ENCODE measurements at places on chromosomes 6 and 20.

DNA sequence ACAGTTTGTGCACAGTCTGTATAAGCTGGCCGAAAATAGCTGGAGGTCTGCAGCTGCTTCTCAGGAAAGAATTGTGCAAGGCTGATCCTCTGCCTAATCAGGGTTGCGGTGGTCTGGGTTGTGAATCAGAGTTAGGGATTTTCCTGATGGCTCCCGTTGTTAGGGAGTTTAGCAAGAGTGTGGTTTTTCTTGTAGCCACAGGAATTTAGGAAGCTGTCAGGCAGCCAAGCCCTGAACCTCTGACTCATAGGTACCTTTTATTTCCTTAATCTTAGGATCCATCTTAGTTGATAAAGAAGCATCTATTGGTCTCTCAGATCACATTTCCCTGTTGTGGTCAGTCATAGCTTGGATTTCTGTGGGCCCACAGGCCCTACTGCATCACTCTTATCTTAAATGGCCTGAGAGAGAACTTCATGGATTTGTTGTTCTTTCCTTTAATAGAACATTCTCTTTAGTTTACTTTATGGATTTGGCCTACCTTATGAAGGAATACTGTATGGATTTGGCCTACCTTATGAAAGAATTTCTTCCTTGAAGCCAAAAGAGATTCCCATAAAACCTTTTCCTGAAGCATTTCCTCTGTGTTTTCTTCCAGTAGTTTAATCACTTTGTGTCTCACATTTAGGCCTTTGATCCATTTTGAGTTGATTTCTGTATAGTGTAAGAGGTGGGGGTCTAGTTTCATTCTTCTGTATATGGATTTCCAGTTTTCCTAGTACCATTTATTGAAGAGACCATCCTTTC lies 10.3 kb downstream of the KIF25 start:
- DNase-seq, result no peak

- DNase-seq, result no peak
These were observed 14.1 kb downstream of the C6orf141 start for GRCh38 chr6:49564552-49564951.

GRCh38 chr20:59010995-59011873 lies 4.2 kb upstream of the CTSZ start:
- no peak for DNase-seq

GRCh38 chr6:116465246-116465645 lies 4.1 kb downstream of the CALHM6 start:
- DNase-seq, result no peak

DNA sequence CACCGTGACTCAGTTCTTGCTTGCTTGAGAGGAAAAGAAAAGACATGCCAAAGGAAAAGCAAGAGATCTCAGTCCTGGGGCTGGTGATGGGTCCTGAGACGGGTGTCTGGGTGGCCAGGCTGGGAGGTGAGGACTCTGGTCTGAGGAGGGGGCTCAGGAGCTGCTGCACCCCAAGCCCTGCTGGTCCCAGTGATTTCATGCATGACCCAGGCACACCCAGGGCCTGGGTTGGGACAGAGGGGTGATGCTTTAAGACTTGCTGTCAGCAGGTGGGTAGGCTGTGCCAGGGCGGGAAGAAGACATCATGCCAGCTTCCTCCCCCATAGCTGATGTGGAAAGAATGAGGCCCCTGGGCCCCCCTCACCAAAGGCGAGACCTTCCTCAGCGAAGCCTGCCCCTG lies 65.1 kb upstream of the PMEPA1 start:
- DNase-seq, result no peak

- no peak for DNase-seq
These were observed 504.4 kb downstream of the BCKDHB start for GRCh38 chr6:80610846-80611245.
